ENCODE measurements at places on chromosomes 6 and 20. TPM values are rescaled to one million over a fixed set of nuclear protein-coding genes. Genes with fewer than 3 reads are reported as not detected.

DNA sequence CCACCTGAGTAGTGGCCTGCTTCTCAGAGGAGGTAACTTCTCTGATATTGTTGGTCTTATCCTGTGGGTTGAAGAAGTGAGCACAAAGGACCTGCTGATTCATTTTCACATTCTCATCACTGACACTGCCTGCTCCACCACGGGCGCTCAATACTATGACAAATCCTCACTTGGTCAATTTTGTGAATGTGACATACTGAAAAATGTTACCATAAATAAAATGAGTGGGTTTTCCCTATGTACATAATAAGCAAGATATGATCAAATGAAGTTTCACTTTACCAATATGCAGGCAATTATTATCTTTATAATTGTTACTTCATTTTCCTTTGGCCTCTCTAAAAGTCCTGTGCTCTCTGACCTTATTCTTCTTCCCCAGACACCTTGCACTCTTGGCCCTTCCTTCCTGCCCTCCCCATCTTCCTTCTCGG, 71.5 kb upstream of the RIPOR2 start:
- peak; percentile 94 for ATAC-seq

GRCh38 chr6:158437571-158437970, 122.3 kb upstream of the TMEM181 start:
- ATAC-seq = no peak

The ULBP2 gene
- total RNA-seq = not detected

GRCh38 chr6:129672341-129672682, 37.7 kb downstream of the ARHGAP18 start:
- ATAC-seq = peak; percentile 73

The PROKR2 gene
- not detected for total RNA-seq

DNA sequence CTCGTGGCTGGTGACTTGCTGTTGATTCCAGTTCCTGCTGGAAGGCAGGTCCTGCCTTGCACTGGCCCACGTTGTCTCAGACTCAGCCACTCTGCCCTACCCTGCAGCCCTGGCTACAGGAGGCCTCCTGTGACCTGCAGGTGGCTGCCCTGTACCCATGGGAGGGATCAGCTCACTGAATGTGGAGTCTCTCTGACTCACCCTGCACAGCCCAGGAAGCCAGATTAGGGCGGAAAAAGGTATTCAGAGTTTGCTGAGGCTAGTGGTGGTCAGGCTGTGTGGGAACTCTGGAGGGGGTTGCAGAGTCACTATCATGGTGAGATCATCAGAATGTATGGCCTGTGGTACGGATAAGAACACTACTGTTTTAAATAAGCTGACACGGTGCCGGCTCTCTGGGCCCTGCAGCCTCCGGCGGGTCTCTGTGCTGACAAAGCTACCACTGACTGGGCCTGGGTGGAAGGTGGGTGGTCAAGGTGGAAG, 24.7 kb upstream of the PYGB start:
- ATAC-seq = peak; percentile 91

The ZSWIM1 gene
- 7.8 TPM for total RNA-seq

DNA sequence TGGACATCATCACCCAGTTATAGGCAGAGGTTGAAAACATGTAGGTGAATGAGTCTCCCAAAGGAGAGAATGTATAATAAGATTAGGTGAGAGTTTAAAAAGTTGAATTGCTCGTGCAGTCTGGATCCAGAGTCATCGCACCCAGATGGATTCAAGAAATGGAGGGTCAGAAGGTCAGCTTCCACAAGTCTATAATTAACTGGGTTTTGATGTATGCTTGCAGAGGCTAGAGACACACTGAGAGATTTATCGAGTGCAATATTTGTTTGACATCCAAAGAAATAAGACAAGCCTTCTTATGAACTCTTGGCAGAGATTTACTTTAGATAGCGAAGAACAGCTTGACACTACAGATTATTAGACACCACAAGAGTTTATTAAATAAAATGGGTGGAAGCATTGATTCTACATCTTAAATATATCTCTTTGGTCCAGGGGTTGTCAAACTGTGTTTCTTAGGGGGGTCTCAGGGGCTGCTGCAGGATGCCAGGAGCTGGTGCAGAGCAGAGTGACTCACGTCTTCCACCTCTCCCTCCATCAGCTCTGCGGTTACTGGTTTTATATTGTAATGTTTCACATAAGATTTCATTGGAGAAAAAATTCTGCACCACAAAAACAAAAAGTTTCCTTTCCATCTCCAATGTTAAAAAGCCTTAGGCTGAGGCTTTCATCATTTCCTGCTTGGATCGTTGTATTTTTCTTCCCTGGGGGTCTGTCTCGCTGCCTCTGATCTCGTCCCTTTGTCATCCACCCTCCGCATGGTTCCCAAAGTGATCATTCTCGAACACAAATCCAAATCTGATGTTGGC, 176.2 kb upstream of the AHI1 start:
- ATAC-seq = no peak

The SOBP gene
- total RNA-seq = not detected

DNA sequence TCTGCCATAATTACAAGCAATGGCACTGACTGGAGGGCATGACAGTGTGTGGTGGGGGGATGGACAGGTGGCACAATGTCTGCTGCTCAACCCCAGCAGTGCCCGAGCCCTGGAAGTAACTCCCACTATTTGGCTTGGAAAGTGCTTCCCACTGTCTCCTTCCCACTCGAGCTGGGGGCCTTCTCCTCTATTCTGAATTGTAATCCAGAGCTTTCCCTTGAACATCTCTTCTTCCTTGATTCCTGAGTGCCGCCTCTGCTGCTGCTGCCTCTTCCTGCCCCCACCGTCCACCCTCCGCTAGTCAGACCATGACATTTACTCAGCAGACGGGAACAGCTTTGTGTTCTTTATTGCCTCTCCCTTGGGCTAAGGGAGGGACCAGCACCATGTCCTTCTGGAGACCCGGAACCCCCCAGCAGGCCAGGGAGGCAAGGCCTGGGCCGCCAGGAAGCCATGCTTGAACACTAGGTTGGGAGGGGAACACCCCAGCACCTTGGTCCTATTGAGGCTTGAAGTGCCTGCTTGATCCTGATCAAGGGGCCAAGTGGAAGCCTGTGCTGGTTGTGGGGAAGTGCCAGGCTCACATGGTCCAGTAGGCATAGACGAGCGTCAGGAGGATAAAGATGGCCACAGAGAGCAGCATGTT, 17.0 kb downstream of the CCDC167 start:
- ATAC-seq = no peak

GRCh38 chr6:68973066-68973465, 338.0 kb downstream of the ADGRB3 start:
- ATAC-seq = no peak

The ZNF831 gene
- 13.5 TPM for total RNA-seq

DNA sequence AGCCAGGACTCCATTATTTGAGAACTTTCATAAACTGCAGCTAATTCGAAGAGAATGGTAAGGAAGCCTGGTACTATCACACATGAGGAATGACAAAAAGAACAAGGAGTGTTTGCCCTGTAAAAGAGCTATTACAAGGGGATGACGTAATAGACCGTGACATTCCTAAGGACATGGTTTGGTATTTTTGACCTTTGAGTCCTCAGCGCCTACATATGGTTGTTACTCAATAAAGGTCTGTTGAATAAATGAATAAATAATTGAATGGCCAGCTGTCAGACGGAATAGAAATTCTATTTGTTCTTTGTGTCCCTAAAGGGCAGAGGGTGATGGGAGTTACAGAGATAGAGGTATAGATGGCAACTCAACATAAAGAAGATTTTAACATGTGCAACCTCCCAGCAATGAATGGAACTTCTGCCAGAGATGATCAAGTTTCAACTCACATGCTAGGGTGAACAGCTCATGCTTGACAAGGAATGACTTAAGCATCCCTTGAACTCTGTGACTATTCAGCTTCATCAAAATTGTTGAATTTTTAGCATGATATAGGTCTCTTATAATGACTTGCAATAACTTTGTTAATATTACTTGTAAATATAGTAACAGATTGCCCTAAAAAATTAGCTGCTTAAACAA, 115.4 kb downstream of the TENT5A start:
- ATAC-seq = no peak

- no peak for ATAC-seq
Observed at GRCh38 chr20:10339609-10340008, 94.4 kb downstream of the MKKS start.

The GCM1 gene
- 0.11 TPM for total RNA-seq

GRCh38 chr20:22728146-22728745, 143.9 kb upstream of the FOXA2 start:
- ATAC-seq = no peak

The PRSS35 gene
- total RNA-seq = not detected

GRCh38 chr20:47411161-47411560, 54.7 kb upstream of the ZMYND8 start:
- no peak for ATAC-seq

The FAM162B gene
- not detected for total RNA-seq

- ATAC-seq = no peak
Observed at GRCh38 chr6:49252901-49253300, 210.2 kb downstream of the MMUT start.
